Motor neuron (in vitro differentiated cells): ENCODE measurements at places on chromosomes 16 and 17. TPM values are rescaled to one million over a fixed set of nuclear protein-coding genes. Genes with fewer than 3 reads are reported as not detected.

CCL4L2 gene
- total RNA-seq = 0.38 TPM in 1 of 2 replicates, not detected in the other

RAB11FIP4 gene
- 25.7 and 30.3 TPM in 2 replicates for total RNA-seq

CAPNS2 gene
- not detected in 2 replicates for total RNA-seq

TPSG1 gene
- total RNA-seq = 0.46 and 1.1 TPM in 2 replicates

CASKIN1 gene
- 1.8 and 5.8 TPM in 2 replicates for total RNA-seq
